Pulmonary artery endothelial cell (primary cell): ENCODE measurements at places on chromosomes 11 and 22. TPM values are rescaled to one million over a fixed set of nuclear protein-coding genes. Genes with fewer than 3 reads are reported as not detected.

DNA sequence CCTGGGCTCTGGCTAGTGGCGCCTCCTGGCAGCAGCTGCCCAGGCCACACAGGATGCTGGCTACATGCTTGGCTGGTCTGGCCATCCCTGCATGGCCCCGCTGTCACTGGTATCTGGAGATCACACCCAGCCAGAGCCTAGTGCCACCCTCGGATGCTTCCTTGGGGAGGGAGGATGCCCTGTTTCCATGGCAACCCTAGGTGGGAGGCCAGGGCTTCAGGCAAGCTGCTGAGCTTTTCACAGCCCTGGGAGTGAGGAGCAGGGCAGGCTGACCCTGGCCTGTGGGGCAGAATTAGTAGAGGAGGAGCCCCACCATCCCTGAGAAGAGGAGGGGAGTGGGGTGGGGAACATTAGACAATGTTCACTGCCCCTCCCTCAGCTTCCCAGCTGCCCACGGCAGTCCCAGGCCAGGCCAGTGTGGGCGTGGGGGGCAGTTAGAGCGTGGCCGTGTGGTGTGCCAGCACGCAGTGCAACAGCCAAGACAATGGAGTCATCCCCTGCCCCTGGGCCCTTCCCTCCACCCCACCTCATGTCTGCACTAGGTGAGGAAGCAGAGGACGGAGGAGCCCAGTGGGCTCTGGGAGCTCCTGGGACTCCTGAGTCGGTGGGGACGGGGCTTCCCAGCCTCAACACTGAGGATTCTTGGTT lies 50.4 kb downstream of the PARVB start:
- no peak for DNase-seq

DNA sequence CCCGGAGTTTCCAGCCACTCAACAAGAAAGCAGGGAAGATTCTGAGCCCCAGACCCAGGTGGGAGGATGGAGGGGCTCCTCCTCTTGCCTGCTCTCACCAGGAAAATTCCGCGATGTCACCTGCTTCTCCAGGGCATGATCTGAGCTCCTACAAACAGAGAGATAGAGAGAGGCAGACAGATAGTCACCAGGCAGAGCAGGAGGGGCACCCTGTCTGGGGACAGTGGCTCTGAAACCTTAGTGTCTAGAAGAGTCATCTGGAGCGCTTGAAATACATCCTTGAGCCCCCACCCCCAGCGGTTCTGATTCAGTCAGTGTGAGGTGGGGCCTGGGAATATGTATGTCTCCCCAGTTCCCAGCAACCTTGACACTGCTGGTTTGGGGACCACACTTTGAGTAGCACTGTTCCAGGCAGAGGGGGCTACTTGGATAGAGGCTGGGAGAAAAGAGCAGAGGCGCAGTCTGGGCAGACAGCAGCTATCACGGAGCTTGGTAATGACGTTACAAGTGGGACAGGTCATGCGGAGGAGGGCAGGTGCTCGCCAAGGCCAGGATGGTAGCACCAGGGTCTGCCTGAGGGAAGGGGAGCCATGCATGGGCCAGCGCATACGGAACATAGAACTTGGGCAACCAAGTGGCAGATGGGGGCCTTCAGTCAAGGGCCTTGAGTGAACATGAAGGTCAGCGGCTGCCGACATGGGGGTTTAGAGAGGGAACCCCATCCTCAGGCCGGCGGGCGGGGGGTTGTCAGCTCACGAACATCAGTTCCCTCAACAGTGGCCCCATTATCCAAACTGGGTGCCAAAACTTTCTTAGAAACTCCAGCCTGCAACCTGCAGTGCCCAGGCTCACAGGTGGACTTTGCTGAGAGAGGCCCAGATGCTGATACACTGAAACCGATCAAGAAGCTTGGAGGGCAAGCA lies 60.9 kb upstream of the MYEOV start:
- no peak for DNase-seq

DNA sequence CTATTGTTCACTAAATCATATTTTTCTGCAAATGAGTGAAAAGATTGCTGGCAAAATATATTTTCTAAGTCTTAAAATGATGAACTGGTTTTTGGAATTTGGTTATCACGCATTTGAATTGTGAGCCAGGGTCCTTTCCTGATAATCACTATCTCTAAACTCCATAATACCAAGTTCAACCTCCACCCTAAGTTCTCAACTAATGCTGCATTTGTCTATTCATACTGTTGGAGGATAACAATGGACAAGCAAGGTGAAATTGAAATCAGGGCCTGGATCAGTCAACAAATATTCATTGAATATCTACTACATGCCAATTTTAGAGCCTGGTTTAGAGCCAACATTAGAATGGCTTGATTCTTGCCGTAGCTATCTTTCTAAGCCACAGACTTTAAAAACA lies 4.7 kb upstream of the PCF11 start:
- no peak for DNase-seq

DNA sequence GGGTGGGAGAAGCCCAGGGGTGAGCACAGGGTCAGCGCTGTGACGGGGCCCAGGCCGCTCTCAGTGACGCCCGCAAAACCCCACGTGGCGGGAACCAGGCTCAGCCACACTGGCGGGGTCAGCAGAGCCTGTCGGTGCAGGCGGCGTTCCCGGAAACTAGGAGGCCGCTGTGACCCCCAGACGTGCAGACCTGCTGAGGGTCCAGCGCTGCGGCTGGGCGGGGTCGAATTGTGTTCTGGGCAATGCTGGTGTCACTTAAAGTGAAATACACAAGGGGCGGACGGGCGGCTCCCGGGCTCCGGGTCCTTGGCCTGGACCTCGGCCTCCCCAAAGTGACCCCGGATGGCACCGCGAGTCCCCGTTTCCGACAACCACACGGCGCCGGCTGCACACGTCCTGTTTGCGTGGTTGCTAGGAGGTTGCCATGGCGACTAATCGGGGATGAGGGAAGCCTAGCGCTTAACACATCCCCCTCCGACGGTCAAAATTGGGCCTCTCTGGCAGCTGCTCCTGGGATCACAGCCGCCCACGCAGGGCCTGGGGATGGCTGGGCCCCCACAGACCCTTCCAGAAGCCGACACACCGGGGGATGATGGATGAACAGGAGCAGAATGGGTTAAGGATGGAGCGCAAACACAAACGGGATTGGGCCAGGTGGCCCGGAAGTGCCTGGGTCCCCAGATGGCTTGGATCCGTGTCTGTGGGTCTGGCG lies 81.7 kb upstream of the PRR5 start:
- DNase-seq, result no peak

DNA sequence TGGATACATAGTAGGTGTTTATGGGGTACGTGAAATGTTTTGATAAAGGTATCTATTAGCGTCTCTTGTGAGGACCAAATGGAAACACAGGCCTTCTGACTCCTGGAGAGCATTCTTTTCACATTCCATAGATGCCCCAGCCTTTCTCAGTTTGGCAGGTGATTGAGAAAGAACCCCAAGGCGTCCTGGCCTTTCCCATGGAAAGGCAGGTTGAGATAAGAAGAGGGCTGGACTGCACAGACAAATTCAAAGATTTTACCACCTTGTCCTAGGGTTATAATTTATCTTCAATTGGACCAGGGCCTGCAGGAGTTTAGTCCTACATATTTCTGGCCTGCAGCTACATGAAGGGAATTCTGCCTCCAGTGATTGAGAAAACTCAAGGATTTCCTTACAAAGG lies 661 bp upstream of the OLFML1 start:
- DNase-seq, result no peak

IL10RA gene
- under 0.01 TPM in 1 of 2 replicates, not detected in the other for total RNA-seq

GRCh38 chr11:62462508-62462892 lies 43.7 kb downstream of the SCGB1A1 start:
- no peak for DNase-seq

TMEM191C gene
- 0.56 and 0.92 TPM in 2 replicates for total RNA-seq

PHLDB1 gene
- 67.0 and 79.3 TPM in 2 replicates for total RNA-seq

ZFPL1 gene
- 32.9 and 34.6 TPM in 2 replicates for total RNA-seq

- DNase-seq, result no peak
Observed at GRCh38 chr11:70888061-70888460, 364.3 kb downstream of the SHANK2 start.

SORL1 gene
- total RNA-seq, result 0.26 and 0.53 TPM in 2 replicates

- no peak for DNase-seq
Observed at GRCh38 chr11:105942921-105943320, 79.1 kb downstream of the MSANTD4 start.
